ENCODE measurements at places on chromosomes 5 and 9.

GRCh38 chr9:106964822-106965525 lies 102.0 kb downstream of the ZNF462 start:
- DNase-seq: no peak

- DNase-seq: no peak
Observed at GRCh38 chr5:118548761-118549720, 439.3 kb downstream of the DTWD2 start.

GRCh38 chr9:130499804-130500263 lies 55.1 kb downstream of the ASS1 start:
- DNase-seq: no peak

GRCh38 chr5:16812911-16813310 lies 123.2 kb downstream of the MYO10 start:
- DNase-seq: no peak

DNA sequence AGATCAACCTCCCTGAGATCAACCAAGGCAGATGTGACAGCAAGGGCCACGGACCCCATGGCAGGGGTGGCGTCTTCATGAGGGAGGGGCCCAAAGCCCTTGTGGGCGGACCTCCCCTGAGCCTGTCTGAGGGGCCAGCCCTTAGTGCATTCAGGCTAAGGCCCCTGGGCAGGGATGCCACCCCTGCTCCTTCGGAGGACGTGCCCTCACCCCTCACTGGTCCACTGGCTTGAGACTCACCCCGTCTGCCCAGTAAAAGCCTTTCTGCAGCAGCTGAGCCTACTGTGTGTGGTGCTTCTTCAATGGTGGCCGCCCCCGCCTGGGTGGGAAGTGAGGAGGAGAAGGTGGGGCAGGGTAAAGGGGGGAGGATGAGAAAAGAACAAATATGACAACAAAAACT lies 8.3 kb downstream of the GPX3 start:
- DNase-seq: no peak

DNA sequence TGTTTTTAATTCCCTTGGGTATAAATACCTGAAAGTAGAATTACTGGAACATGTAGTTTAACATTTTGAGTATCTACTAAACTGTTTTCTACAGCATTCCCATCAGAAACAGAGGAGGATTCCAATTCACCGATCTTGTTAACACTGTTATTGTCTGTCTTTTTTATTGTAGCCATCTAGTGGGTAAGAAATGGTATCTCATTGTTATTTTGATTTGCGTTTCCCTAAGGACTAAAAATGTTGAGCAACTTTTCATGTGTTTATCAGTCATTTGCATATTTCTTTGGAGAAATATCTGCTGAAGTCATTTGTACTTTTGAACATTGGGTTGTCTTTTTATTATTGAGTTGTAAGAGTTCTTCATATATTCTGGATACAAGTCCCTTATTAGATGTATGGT lies 135.2 kb upstream of the NFIL3 start:
- DNase-seq: no peak

- DNase-seq: no peak
Observed at GRCh38 chr5:159660401-159660800, 255.9 kb upstream of the ADRA1B start.

DNA sequence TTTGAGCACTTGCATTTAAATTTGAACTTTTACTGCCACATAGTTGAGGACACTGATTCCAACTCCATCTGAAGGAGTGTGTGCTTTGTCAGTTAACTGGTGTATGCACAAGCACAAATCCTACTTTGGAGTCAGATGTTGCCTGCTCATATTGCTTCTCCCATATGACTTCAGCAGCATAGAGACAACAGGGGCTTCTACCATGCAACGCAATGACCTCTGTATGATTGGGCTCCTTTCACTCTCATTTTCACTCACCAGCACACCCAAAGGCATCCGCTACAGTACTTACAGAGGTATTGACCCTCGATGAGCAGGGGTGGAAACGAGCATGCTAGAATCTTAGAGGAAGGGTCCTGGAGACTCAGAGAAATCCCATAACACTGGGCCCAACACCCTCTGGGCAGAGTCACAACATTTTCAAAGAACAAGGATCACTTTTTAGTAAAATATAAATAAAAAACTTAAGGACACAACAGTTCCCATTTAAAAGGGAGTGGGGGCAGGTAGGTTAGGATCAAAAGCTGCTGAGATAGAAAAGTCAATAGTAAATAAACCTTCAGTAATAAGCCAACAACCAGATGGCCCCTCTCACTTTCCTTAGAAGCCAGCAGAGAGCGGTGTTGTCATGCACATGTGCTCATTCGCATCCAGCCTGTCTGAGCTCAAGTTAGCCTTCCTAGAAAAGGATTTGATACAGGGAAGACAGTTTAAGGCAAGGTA lies 203.8 kb downstream of the SNCAIP start:
- peak; percentile 29 for DNase-seq

- no peak for DNase-seq
Observed at GRCh38 chr5:456351-457194, 13.6 kb downstream of the EXOC3 start.

- DNase-seq: no peak
Observed at GRCh38 chr5:74085186-74085585, 459.2 kb downstream of the ARHGEF28 start.

DNA sequence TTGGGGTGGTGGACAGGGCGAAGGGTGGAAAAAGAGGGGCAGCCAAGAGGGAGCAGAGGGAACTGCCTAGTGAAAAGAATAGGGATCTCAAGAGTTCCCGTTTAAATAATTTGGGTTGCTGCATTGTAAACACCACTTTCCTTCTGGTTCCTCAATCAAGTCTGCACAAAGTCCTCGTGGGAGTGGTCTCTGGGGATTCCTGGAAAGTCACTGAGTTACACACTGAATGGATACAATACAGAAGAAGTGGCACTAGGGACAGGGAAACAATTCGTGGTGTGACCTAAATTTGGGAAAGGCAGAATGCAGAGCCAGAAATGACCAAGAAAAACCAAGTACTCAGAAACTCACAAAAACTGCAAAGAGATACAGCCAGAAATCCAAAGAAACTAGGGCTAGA lies 161.7 kb downstream of the CDK5RAP2 start:
- DNase-seq: no peak

GRCh38 chr9:85428230-85428629 lies 313.5 kb downstream of the AGTPBP1 start:
- DNase-seq: no peak

- no peak for DNase-seq
Observed at GRCh38 chr5:152644029-152644728, 239.1 kb upstream of the NMUR2 start.

All from foreskin melanocyte (primary cell).